LHCN-M2 (cell line): ENCODE measurements at places on chromosomes 7 and 10. TPM values are rescaled to one million over a fixed set of nuclear protein-coding genes. Genes with fewer than 3 reads are reported as not detected.
A peak's percentile ranks its signal among the peaks of the same experiment; 100 is the strongest.

GRCh38 chr10:110045772-110046171, 38.0 kb downstream of the ADD3 start:
- DNase-seq = no peak

- DNase-seq = no peak
Measured at GRCh38 chr10:129219364-129219763, 247.7 kb upstream of the MGMT start.

DNA sequence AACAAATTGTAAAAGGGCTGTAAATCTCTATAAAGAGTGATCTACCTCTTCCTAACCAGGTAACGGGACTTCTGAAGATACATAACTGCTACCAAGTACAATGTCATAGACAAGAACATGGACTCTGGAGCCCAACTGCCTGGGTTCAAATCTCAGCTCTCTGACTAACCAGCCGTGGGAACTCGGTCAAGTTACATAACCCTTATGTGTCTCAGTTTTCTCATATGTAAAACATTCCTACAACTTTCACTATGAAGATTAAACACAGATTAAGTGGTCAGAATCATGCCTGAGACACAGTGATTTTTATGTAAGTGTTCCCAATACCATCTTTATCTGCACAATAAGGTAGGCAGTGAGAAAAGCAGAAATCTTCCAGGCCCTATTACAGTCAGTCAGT, 52.6 kb downstream of the ITGB1 start:
- no peak for DNase-seq

DNA sequence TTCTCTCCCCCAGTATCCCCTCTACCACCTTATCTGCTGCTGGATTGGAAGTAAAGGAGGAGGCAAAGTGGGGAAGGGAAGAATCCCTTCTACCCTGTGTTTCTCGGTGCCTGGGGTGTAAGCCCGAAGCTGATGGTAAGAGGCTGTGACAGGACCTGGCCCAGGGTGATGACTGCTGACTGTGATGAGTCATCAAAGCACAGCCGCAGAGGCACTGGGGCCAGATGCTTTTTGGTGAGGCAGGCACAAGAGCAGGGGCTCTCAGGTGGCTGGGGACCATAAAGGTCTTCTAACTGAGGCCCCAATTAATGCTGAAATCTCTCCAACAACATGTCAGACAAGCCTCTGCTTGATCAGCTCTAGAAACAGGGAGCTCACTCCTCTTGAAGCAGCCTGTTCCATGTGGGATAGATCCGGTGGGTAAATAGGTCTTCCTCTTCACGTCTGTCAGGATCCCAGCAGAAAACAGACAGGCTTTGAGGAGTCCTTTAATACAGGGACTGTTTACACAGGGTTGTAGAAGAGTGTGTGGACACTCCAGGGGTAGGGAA, 86.1 kb upstream of the PCBD1 start:
- DNase-seq = peak; percentile 10

GRCh38 chr10:116385994-116386809, 41.4 kb upstream of the PNLIPRP3 start:
- DNase-seq = peak; percentile 45

DNA sequence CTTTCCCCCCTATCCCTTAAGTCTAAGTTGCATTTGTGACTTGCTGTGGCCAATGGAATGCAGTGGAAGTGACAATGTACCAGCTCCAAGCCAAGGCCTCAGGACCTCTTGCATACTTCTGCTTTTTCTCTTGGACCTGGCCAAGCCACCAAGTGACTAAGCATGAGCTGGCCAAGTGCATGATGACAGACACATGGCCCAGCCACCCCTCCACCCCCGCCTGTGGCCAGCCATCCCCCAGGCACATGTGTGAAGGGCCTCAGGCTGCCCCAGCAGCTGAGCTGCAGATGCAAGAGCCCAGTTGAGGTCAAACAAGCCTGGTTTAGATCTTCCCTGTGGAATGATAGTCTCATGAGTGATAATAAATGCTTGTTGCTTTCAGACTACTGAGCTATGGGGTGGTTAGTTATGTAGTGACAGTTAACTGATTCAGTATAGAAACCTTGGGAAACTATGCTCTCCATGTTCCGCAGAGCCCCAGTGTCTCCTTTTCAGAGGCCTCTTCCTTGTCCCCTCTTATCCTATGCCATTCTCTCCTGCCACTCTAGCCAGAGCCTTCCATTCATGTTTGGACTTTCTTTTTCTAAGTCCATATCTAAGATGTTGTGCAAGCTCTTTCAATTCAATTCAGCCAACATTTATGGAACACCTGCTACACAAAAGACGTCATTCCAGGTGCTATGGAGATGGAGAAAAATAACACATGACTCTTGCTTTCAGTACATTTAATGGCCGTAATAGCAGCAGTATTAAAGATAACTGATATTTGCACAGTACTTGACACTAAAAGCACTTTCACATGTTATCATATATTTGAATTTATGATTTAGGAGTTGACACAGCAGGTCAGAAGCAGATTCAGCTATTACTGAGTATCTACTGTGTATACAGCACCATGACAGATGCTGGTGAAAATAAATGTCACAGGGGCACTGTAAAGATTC, 55.5 kb upstream of the LOXL4 start:
- peak; percentile 97 for DNase-seq

DNA sequence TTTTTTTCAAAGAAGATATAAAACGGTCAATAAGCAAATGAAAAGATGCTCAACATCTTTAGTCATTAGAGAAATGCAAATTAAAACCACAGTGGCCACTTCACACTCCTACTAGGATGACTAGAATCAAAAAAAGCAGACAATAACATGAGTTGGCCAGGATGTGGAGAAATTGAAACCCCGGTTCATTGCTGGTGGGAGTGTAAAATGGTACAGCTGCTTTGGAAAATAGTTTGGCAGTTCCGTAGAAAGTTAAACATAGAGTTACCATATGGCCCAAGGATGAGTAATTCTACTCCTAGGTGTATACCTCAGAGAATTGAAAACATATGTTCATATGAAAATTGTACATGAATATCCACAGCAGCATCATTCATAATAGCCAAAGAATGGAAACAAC, 573.3 kb downstream of the GALNT17 start:
- peak; percentile 43 for DNase-seq

- no peak for DNase-seq
Measured at GRCh38 chr10:110783509-110784107, 88.1 kb upstream of the PDCD4 start.

DNA sequence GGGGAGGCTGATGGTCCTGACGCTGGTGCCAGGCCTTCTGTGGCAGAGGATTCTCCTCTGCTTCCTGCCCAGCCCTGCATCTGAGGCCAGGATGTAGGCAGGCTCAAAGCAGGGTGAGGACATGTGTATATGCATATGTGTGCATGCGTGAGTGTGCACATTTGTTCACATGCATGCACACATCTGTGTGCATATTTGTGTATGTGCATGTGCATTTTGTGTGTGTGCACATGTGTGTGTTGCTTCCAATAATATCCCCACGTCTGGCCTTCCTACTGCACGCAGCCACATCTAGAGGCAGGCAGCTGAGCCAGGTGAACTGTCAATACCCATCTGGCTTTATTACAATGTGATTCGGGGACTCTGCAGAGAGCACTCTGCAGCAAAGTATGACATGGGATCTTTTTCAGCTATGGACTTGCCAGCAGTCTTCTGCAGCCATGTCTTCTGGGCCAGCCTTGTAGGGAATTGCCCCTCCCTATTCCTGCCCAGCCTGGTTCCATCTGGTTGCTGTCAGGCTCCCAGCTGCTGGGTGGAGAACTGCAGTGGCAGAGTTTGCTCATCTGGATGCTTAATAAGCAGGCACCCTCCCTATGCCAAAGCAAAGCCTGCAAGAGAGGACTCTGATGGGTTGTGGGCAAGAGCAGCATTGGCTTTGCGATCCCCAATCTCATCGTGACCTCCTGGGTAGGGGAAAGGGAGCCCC, 140.7 kb downstream of the PFKFB3 start:
- no peak for DNase-seq

DNA sequence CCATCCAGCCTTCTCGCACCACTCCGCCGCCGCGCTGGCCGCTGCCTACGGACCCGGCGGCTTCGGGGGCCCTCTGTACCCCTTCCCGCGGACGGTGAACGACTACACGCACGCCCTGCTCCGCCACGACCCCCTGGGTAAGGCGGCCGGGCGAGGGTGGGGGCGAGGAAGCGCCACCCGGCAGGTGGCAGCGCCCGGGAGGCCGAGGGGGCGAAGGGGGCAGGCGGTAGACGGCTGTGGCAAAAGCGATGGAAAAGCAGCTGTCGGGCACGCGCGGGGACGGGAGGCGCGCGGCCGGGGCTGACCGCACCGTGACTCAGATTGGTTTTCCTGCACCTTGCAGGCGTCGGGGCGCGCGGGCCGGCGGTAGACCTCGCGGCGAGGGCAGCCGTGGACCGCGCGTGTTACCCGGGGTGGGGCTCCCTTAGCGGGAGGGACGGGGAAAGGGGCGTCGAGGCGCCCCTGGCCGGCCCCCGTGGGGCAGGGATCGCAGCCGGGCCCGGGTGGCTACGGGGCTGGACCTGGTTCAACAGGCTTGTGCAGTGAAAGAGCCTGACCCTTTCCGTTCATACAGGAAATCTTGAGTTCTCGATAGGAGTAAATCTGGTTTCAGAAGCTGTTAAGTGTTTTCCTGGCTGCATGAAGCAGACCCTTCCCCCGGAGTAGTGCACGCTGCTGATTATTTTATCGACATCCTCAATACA, 608 bp downstream of the HHEX start:
- no peak for DNase-seq

DNA sequence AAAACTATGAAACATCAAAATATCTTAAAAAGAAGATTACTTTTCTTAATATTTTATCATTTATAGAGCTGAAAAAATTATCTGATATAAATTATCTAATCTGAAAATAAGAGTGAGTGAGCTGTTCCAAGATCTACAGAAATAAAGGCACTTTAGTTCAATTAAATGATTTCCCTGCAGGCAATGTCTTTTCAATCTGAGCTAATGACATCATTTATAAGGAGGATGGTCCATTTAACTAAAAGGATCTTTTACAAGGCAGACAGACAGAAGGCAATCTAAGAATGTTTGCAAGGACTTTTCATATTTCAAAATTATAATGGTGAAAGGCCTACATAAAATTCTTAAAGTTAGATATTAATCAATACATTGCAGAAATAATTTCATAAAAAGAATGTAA, 71.8 kb downstream of the SKAP2 start:
- no peak for DNase-seq

GRCh38 chr10:43170491-43170890, 32.2 kb downstream of the CSGALNACT2 start:
- DNase-seq = no peak

DNA sequence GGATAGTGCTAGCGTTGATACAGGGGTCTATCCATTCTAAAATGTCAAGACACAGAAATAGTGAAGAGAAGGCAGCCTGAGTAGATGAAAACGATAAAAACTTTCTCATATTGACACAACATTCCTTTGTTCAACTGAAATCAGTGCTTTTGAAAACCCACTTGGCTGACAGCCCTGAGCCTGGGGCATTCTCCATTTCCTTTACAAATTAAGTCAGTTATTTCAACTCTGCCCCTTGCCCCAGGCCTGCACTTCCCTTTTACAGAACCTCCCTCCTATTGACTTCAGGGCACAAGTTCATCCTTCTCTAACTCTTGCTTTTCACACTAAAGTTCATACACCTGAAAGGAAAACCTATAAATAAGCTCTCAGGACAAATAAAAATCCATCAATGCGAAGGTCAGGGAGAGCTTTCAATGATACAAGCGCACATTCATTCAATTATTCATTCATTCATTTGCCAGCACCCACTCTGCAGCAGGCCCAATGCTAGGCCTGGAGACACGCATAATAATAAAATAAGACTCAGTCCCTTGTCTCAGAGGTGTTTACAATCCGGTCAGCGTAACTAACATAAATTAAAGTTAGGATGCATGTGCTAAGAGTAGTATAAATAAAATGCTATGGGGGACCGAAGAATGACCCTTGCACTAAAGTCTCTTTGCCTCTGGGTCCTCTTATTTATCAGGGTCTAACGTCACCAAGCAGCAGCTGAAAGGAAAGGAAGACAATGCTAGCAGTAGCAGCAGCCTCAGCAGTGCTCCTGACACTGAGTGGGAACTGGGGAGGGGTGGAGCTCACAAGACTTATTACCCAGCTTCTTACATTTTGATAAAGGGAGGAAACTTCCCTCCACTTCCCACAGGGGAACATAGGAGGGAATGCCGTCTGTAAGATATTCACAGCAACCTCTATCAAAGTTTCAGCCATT, 134.8 kb downstream of the PDE1C start:
- no peak for DNase-seq

GRCh38 chr10:122140941-122141623, 130.0 kb upstream of the BTBD16 start:
- DNase-seq = peak; percentile 98

DNA sequence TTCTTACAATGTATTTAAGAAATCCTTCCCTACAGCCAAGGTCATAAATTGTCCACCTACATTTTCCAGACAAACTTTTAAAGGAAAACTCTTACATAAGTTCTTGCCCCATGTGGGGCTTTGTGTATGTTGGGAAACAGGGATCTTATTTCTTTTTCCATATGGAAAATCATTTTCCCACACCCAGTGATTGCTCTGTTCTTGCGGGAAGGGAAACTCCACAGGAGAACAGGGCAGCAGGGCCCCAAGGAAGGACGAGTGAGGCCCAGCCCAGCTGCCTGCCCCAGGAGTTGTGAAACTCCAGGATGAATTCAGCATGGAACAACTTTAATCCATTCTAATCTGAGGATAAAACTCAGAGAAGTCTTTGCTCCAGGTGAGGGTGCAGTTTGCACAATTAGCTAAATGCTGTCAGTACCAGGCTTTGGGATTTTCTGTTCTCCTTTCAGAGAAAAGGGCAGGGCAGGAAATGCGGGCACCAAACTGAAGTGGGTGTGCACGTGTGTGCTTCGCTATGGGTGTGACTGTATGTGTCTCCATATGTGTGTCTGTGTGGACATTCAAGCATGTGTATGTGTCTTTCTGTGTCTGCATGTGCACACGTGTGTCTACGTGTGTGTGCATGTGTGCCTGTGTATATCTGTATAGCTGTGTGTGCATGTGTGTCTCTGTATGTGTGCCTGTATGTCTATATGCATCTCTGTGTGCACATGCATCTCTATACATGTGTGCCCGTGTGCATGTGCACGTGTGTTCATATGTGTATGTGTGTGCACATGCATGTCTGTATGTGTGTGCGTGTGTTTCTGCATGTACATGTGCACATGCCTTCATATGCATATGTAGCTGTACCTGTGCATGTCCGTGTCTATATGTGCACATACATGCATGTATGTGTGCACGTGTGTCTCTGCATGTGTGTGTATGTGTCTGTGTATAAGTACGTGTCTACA, 102.0 kb upstream of the FAM20C start:
- DNase-seq = peak; percentile 80

Gene OPN1SW
- total RNA-seq = 1.7 and 2.1 TPM in 2 replicates

Gene SKIDA1
- total RNA-seq = 0.13 and 0.63 TPM in 2 replicates

Gene STAMBPL1
- 57.1 and 69.0 TPM in 2 replicates for total RNA-seq

Gene FFAR4
- not detected in 2 replicates for total RNA-seq

Gene GNAT3
- not detected in 2 replicates for total RNA-seq

Gene SUN3
- total RNA-seq = not detected in 2 replicates

Gene H2AZ2
- total RNA-seq = 433 and 479 TPM in 2 replicates
